Heart right ventricle (tissue), 16 donors: ENCODE measurements at places on chromosomes 6 and 20. TPM values are rescaled to one million over a fixed set of nuclear protein-coding genes. Genes with fewer than 3 reads are reported as not detected.

- H3K4me3 ChIP-seq, result no peak overlapping the region
Observed at GRCh38 chr20:61299618-61300017, 47.6 kb downstream of the CDH4 start.

DNA sequence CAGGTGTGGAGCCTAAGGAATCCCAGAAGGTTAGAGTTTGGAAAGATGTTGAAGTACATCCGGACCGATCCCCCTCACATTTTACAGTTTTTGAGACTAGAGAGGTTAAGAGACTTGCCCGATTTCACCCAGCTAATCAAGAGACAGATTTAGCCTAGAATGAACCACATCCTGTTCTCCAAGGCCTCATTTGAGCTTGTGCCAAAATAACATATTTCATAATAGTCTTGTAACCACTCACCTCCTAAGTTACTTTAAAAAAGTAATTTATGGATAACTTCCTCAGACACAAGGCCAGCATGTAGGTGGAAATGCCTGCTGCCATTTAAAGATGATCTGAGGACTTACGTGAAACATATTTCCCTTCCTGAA lies 39.8 kb upstream of the ARHGAP18 start:
- H3K27ac ChIP-seq, result peak overlapping the region; percentile 45
- DNase-seq, result no peak
- peaks cover 50% of the 10 kb centered on the region for H3K4me1 ChIP-seq
- no peak overlapping the region for H3K4me3 ChIP-seq

DNA sequence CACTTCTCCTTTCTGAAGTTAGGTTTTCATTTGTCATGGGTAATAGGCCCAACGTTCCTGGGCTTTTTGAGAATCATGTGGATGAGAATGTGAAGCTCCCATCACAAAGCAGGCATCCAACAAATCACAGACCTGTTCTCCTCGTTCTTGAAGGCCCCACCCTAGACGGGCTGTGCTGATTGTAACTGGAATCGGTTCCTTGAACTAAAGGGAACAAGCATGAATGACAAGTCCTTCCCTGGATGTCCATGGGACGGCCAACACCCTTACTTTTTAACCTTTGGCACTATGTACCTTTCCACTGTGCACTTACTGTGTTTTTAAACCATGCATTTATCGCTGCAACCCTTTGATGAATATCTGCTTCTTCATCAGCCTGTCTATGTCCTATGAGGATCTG lies 438.2 kb downstream of the CD83 start:
- H3K36me3 ChIP-seq, result no peaks in the 10 kb centered on the region
- no peaks in the 10 kb centered on the region for H3K27me3 ChIP-seq
- no peak overlapping the region for H3K4me3 ChIP-seq
- DNase-seq, result no peak
- H3K4me1 ChIP-seq, result no peaks in the 10 kb centered on the region

GRCh38 chr6:167683028-167683862 lies 143.5 kb upstream of the AFDN start:
- DNase-seq, result peak; percentile 81
- H3K4me3 ChIP-seq, result no peak overlapping the region

COX4I2 gene
- total RNA-seq, result 7.7 TPM

OR2H1 gene
- total RNA-seq, result not detected
